Activated effector memory CD4-positive, alpha-beta T cell treated with Interleukin-2 at 50 U/mL for 16 hours (primary cell): ENCODE measurements at places on chromosomes 5 and 9.

- DNase-seq, result no peak
These were observed 32.7 kb upstream of the STARD4 start for GRCh38 chr5:111545031-111545430.

DNA sequence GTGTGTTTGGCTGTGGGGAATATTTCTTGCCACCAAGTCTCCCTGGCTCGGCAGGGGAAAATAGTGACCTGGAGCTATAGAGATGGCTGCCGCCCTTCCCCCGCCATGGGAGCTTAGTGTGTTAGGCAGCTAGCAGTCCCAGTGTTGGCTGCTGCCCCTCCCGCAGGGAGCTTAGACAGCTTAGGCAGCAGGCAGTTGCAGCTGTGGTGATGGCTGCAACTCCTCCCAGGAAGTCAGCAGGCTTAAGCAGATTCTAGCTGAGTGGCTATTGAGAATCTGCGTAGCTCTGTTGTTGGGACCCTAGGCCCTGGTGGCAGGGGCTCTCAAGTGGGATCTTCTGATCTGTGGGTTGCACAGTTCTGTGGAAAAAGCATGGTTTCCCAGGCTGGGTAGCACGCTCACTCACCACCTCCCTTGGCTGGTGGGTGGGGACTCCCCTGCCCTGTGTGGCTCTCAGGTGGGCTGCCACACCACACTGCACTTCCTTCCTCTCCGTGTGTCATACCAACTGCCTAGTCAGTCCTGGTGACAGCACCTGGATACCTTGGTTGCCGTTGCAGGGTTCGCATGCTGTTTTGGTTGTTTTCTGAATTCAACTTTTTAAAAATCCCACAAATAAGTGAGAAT, 9.3 kb downstream of the OR1N2 start:
- DNase-seq, result no peak

GRCh38 chr5:3080366-3080765, 328.9 kb upstream of the IRX2 start:
- no peak for DNase-seq

DNA sequence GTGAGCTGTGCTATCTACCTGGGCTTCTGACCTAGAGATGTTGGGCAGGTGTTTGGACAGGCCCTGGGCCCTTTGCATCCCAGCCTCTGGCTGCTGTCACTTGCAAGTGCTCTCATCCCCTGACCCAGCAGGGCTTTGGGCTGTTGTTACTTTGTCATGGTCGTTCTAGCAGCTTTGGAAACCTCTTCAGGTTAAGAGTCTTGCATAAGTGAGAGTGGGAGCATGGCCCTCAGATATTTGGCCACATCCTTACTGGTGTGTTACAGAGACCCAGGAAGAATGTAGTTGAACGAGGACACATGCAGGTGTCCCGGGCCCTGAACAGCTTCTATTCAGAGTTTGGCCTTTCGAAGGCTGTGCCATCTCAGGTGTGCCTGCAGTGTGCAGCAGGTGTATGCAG, 4.5 kb downstream of the TENT4A start:
- no peak for DNase-seq

GRCh38 chr9:32928912-32929311, 72.5 kb downstream of the APTX start:
- no peak for DNase-seq

DNA sequence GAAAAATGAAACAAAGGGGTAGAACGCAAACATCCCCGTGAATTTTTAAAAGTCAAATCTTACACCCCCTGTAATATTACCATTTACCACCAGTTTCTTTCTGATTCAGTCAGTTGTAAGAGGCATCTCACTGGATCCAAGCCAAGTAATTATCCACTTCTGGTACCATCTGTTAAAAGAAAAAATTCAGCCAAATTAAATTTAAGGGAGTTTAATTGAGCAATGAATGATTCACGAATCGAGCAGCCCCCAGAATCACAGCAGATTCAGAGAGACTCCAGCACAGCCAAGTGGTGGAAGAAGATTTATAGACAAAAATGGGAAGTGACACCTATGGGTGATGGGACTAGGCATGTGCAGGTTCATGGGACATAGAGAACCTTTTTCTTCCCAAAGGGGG, 29.9 kb upstream of the MTMR12 start:
- no peak for DNase-seq

DNA sequence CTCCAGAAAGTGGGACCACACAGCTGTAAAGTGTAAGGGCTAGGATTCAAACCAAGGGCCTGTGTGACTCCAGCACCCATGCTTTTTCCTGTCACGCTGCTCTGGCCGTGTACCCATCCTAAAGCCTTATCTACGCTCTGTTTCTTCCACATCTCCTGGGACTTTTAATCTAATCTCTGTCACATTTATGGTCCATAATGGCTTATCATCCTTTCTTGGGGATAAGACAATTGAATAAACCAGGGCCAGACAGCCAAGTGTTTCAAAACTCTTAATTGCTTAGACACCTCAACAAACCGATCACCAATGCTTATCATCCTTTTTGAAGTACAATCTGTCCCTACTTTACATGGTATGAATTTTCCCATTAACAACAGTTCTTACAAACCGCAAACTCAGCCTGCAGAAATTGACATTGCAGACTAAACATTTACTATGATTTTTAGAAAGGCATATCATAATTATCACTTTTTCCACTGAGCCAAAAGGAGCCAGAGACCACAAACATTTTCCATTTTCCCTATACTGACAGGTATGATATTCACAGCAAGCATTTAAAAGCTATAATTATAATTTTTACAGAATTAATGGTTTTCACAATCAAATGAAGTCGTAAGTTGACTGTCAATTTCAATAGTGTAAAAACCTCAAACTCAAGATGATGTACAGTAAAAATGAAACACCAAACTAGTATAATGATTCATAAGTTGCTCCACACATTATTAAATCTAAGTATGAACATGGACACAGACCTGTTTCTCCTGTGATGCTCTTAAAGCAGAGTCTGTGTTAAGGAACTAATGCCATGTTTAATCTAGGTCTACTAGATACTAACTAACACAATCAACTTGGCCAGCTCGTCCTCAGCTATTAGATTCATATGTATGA, 99.5 kb downstream of the FBXW11 start:
- DNase-seq, result no peak

DNA sequence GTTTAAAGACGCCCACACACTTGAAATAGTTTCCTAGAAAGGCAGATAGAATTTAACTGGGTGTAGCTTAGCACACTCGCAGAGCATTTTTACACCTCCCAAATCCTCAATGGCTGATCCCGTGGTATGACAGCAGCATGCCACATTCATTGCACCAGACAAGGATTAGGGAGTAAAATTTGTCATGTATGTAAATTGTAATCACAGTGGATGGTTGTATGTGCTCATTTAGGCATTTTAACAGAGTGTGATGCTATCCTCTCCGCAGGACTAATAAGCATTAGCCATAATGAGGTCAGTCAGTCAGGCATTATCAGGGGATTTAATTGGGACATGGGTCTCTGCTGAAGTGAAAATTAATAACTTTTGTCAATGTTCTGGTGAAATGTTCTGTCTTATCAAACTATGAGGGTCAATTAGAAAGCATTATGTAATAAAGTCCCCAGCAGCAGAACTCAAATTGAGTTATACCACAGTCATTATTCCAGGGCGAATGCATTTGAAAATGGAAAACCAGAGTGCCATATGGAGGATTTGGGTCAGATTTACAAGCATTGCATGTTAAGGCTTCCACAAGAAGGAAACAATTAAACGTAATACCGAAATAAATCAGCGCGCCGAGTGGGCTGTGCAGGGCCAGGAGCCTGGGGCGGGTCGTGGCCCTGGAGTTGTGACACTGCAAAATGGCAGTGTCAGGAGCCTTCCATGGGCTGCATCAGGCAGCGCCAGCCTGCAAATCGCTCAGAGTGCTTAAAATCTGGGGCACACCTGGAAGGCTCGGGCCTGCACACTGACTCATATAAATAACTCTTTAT, 602.2 kb downstream of the BNC2 start:
- no peak for DNase-seq

DNA sequence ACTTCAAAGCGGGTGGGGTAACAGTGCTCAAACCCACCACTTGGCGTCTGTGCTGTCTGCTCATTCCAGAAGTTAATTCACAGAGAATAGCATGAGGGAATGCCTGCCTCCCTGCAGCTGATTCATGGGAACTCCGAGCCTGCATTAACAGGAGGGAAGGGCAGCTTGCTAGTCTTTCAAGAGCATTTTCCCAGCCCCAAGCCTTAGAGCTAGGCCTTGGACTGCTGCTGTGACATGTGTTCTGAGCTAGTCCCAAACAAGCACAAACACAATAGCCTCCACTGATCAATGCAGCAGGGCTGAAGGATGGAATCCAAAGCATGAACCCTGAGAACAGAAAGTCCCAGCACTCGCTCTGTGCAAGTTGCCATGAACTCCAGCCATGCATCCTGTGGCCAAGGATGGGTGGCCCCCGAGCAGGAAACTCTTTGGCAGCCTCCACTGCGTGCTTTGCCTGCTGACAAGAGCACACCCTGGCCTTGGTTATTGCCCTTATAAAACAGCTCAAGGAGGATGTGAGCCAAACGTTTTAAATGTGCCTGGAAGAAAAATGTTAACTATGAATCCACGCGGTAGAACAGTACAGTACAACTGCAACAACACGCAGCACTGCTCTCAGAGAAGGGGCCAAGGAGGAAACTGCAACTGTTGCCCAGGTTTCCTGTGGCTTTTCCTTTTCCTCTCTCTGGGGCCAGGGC, 653.1 kb upstream of the KLF4 start:
- no peak for DNase-seq
